ENCODE measurements at places on chromosomes 2 and 18. TPM values are rescaled to one million over a fixed set of nuclear protein-coding genes. Genes with fewer than 3 reads are reported as not detected.

Gene ALPG
- polyA plus RNA-seq, result 0.03 TPM

Gene ARHGEF33
- 0.05 TPM for polyA plus RNA-seq

Gene PLGLB1
- 0.12 TPM for polyA plus RNA-seq

Gene GALR1
- not detected for polyA plus RNA-seq

Gene PLA2R1
- 5.3 TPM for polyA plus RNA-seq

Gene KCNJ3
- polyA plus RNA-seq, result not detected

Gene ICOS
- not detected for polyA plus RNA-seq

- DNase-seq, result no peak
Observed at GRCh38 chr18:8337211-8337610, 272.0 kb upstream of the RAB12 start.

DNA sequence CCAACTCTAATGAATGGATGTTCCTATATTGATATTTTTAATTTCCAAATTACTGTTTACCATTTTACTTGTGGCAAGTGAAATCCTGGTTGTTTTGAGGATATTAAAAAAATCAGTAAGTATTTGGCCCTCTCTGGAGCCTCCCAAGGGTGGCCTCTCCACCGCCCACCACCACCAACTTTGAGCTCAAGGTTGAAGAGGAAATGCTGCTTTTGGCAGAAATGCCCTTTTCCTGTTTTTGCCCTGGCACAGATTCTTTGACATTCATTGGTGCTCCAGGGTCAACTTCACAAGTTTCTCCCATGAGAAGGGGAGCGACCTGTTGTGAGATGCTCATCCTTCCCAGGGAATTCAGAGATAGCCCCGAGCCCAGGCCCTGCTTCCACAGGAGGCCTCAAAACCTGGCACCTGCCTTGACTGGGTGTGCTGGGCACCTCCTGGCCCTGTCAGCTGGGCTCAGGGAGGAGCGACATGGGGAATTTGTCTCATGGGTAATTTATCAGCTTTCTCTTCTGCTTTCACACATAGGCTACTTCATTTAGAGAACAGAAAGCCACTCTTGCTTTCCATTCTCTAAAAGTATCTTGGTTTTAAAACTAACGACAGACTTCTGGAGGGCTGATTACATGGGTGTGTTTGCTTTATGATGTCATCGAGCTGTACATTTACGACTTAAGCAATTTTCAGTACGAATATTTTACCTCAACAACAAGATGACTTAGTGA is 6.9 kb downstream of the CD8A start:
- DNase-seq, result no peak

DNA sequence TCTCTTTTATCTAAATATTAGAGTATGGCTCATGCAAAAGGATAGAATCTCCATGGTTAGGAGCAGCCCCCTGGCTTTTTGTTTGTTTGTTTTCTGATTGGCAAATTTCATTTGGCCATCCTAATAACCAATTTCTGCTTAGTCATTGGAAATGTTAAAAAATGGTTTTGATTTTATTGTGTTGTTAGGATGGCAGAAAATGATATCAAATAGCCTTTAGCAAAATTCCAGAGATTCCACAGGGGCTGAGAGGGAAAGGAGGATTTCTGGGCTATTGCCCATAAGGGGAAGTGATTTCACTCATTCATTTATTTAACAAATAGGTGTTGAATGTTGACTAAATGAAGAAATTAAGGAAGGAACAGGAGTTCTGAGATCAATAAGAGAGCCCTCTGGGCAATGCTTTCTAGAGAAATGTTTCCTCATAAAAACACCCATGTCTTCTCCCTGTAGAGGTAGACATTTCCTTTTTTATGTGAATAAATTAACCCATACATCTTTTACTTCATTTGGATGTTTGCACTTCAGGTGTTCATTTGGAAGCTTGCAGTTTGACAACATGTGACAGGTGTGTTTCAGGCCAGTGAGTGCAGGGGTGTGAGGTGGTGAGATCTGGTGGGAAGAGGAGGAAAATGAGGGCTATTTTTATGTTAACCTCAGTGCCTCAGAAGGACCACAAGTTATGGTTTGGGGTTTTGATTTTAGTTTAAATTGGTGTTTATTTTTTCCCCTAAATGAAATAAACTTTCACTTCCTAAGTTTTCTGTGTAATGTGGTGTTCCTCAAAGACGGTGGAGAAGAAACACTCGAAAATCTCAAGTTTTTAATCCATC is 61.7 kb upstream of the EPC2 start:
- DNase-seq, result no peak

GRCh38 chr2:173968551-173968950 is 3.4 kb upstream of the SP3 start:
- DNase-seq, result no peak

- no peak for DNase-seq
Observed at GRCh38 chr2:127897531-127898211, 11.9 kb upstream of the AMMECR1L start.

DNA sequence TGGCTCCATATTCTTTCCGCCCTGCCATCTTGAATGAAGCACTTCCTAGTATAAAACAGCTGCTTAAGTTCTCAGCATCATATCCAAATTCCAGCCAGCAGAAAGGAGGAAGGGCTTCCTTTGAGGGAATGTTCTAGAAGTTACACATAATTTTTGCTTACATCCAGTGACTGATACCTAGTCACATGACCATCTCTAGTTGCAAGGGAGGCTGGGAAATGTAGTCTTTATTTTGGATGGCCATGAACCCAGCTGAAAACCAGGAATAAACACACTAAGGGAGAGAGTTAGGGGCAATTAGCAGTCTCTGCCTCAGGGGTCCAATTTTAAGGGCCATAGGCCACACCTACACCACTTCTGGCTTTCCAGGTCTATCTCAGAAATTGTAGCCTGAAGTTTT is 57.8 kb upstream of the LMAN1 start:
- DNase-seq, result no peak

- DNase-seq, result peak; percentile 52
Observed at GRCh38 chr2:74991977-74992376, 33.5 kb downstream of the POLE4 start.

DNA sequence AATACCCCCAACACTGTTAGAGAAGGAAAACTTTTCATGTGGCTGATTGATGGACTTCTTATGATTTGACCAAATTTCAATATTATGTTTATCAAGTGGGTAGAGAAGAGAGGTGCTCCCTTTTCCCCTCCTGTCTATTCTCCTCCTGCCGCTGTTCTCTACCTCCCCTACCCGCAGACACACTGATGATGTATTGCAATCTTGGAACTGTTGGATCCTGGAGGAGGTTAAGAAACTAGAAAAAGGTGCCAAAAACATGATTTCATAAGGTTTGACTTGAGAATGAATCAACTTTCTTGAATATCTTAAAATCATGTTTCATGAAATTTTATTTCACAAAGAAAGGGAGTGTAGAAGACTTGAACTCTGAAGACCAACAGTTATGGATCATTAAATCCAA is 125.8 kb downstream of the MEIS1 start:
- no peak for DNase-seq

DNA sequence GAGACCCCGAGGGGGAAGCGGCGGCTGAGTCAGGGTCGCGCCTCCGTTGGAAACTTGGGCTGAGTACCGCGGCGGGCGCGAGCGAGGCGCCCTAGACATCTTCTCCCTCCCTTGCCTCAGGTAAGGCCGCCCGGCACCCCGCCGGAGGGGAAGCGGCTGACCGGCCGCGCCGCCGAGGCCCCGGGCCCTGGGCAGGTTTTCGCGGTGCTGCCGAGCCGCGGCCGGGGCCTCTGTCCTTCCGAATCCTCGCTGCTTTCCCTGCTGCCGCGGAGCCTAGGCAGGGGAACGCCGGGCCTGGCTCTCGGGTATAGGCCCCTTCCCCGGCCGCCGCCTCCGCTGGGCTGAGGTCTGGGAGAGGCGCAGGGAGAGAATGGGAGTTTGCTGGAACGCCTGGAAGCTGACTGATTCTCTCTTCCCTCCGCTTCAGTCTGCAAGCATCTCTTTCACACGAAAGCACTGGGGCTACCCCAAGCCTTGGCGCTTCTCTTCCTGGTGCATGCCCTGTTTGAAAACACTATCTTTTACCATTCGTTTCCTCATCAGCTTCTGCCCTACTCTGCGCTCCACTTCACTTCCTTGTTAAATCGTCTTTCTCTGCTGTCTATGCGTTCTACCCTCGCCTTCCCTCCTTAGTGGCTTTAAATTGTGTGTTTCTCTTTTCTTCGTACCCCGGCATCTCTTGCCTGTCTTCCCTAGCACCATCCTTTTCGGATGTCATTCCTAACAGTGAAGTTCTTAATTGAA is 652 bp downstream of the PPM1B start:
- peak; percentile 54 for DNase-seq

GRCh38 chr18:75114231-75114764 is 94.6 kb downstream of the PTGR3 start:
- DNase-seq, result no peak

- no peak for DNase-seq
Observed at GRCh38 chr2:46162329-46163097, 134.7 kb upstream of the EPAS1 start.

DNA sequence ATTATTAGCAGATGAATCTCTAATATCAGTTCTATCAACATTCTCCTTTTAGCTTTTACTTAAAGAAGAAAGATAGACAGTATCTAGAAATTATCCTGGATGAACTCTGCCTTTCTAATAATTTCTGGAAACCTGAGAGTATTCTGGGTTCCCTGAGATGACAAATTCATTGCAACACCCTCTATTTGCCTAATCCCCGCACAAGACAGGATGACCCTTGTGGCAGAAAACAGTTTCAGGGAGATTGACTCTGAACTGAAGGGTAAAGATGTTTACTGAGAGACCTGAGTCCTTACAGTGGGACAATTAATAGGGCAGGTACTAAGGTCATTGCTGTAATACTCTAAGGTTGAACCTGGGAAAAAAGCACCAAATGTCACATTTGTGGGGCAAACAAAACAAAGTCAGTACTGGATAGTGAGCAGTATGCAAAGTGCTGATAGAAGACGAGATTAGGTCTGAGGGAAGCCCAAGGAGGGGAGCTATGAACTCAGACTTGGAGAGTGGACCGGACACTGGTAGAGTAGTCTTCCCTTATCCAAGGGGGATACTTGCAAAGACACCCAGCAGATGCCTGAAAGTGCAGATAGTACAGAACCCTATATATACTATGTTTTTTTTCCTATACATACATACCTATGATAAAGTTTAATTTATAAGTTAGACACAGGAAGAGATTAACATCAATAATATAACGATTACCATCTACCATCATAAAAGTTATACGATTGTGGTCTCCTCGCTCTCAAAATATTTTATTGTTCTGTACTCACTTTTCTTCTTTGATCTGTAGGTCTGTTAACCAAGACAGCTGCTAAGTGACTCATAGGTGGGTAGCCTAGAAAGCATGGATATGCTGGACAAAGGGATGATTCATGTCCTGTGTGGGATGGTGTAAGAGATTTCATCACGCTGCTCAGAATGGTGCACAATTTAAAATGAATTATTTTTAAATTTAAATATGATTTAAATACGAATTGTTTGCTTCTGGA is 148.3 kb upstream of the KLHL14 start:
- DNase-seq, result peak; percentile 92

- peak; percentile 13 for DNase-seq
Observed at GRCh38 chr18:72999971-73000607, 132.3 kb upstream of the NETO1 start.

DNA sequence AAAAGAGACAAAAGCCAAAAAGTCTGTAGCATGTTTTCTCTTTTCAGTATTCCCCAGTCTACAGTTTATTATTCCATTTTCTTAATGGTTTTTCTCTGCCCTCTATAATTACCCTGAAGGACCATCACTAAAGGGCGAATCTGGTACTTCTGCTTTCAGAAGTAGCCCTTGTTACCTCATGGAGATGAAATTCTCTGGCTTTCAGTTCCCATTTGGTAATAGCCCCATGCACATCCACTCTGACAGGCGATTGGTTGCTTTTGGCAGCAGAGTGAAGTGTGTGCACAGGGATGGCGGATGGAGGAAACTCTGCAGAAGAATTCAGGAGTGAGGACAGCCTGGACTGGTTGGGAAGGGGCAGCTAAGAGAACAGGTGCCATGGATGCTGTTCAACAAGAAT is 66.3 kb upstream of the NABP1 start:
- DNase-seq, result no peak

DNA sequence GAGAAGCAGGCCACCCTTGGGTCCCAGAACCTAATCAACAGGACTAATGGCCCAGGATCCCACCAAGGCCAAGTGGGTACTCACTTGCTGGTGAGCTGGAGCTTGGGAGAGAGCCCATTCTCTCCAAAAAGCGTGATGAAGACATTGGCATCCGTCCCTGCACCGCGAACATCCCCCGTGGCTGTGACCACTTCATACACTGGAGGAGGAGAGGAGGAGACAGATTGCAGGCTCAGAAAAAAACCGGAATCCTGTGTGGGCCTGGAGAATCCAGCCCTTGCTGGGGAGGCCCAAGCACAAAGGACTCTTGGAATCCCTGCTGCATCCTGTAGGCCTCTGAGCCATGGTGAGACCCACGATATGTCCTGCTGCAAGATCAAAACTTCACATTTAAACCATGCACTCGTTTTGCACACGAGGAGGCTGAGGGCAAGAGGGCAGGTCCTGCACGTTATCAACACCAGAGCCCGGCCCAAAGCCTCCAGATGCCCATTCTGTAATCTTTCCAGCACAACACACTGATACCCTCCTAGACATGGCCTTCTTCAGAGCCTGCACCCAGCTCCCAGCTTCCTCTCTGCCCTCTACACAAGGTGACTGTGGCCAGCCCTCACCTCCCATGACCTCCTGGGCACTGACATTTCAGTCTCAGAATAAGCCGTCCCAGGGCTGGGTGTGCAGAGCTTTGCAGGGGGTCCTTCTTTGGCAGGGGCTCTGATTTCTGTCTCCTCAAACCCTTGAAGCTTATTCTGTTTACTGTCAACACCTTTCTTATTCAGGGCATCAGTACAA is 7.8 kb downstream of the LOXHD1 start:
- DNase-seq, result no peak

DNA sequence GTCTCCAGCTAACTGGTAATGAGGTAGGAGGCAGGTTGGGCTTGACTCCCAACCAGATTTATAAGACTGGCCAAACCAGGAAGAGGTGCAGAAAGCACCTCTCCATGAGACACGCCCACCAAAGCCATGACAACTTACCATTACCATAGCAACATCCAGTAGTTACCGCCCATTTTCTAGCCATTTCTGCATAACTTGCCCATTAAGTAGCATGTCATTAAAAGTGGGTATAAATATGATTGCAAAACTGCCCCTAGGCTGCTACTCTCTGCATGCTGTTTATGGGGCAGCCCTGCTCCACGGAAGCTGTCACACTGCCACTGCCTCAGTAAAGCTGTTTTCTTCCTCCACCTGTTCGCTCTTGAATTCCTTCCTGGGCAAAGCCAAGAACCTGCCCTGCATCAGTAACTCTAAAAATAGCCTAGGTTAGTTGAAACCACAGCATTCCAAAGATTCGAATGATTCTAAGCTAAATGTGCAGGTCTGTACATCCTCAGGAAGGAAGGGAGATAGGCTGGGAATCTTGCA is 131.9 kb downstream of the ATL2 start:
- DNase-seq, result peak; percentile 41

- no peak for DNase-seq
Observed at GRCh38 chr2:85839461-85839860, 49.3 kb downstream of the ST3GAL5 start.

Measured in mammary epithelial cell (primary cell).